ENCODE measurements at places on chromosomes 1 and 21. TPM values are rescaled to one million over a fixed set of nuclear protein-coding genes. Genes with fewer than 3 reads are reported as not detected.
A peak's percentile ranks its signal among the peaks of the same experiment; 100 is the strongest.

DNA sequence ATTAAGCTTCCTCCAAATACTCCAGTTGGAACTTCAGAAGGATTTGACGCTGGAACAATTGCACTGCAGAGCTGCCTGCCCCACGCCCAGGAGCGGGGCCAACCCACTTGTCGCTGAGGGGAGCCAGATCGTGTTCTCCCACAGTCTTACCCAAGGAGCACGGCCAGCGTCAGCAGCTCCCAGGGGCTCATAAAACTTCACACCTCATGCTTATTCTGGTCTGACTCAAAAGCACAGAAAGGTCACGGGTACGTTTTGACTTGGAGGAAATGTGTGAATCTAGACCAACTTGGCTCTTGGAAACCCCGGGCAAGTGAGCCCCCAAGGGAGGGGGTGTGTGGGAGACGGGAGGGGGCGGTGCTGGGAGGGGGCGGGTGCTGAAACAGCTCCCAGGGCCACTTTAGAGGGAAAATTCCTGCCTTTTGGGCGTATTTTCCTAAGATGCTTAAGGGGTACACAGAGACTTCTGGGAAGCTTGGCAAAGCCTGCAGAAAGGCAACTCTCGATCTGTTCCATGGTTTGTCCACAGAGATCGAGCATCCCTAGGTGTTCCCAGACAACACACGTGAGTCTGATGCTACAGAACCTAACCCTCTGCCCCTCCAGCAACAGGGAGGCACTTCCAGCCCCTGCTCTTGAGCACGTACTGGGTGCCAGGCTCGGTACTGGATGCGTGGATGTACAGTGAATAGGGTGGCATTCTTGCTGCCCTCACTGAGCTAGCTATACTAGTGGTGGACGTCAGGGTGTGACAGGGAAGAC, 98.9 kb downstream of the DHRS3 start:
- DNase-seq, result peak; percentile 81

DNA sequence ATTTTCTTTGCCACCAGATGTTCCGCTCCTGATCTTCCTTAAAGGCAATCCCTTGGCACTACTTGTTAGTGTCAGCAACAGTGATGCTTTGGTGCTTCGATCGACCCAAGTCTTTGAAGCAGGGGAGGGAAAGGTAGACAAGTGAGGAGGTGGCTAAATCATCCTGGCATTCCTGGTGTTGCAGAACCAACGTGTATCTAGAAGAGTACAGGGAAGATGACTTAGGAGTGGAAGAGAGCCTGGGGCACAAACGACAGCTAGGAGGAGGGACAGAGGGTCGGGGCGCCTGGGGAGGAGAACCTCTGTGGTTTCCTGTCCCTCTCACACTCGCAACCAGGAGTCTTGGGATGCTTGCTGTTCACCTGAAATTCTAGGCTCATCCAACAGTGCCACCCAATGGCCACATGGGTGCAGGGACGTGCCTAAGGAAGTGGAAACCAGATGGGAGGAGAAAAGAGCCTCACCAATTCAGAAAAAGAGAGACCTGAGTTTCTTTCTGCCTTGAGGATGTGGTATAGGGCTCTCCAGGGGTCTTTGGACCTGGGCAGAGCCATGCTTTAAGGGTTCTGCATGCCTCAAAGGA, 9.5 kb upstream of the KCNA2 start:
- DNase-seq, result peak; percentile 56

DNA sequence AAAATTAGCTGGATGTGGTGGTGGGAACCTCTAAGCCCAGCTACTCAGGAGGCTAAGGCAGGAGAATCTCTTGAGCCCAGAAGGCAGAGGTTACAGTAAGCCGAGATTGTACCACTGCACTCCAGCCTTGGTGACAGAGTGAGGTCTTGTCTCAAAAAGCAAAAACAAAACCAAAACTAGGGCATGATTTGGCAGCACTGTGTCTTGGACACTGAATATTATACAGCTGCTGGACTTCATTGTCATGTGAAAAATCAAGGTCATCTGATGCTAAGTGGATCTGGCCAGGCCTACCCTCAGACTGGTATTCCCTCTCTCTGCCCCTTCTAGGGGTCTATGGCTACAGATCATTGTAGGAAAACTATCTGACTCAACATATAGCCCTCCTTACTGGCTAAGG, 55.2 kb upstream of the MRPS6 start:
- DNase-seq, result no peak

- DNase-seq, result peak; percentile 74
These were observed 42.8 kb downstream of the SMG7 start for GRCh38 chr1:183515002-183515689.

DNA sequence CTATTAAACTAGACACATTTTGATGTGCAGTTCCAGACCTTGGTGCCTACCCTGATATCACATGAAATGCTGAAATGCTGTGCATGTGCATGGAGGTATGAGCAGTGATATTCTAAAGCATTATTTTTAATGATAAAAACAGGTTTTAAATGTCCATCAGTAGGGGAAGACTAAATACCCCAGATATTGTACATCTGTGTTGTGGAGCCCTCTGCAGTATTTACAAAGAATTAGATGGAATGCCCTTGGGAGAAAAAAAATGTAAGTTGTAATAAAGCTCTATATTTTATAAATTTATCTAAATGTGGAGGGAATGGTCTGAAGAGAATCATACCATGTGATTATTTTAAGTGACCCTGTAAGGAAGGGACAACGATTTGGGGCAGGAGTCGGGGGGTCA, 39.1 kb upstream of the IGSF5 start:
- peak; percentile 19 for DNase-seq

DNA sequence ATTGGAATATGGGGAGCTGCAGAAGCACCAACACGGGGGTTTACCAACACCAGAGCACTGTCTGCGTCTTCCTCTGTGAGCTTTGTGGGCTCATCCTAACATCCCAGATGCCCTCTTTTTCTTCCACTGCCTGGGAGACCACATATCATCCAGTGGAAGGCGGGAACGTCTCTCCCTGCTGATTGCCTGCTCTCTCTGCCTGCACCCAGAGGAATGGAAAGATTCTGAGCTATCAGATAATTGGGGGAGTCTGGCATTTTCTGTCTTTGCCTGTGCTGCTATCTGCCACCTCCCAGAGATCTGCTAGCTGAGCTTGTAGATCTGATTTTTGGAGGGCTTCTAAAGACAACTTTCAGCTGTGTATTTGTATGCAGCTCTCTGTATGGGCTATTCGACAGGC, 166.2 kb upstream of the PLXNA2 start:
- no peak for DNase-seq

DNA sequence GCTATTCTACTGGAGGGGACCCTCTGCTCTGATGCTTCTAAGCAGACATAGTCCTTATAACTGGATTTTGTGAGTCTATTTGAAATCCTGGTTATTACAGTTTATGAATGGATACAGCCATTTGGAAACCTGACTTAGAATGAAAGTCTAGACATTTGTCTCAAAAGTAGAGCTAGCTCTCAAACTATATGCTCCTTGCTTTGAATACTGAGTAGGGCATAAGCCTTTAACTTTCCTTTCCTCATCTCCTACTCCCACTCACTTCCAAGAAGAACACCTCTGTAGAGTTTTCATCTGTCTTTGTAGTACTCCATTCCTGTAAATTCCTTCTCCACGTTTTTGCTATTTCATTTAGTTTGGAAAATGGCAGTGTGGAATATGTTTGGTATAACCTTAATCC, 9.0 kb upstream of the ARID1A start:
- DNase-seq, result peak; percentile 56

DNA sequence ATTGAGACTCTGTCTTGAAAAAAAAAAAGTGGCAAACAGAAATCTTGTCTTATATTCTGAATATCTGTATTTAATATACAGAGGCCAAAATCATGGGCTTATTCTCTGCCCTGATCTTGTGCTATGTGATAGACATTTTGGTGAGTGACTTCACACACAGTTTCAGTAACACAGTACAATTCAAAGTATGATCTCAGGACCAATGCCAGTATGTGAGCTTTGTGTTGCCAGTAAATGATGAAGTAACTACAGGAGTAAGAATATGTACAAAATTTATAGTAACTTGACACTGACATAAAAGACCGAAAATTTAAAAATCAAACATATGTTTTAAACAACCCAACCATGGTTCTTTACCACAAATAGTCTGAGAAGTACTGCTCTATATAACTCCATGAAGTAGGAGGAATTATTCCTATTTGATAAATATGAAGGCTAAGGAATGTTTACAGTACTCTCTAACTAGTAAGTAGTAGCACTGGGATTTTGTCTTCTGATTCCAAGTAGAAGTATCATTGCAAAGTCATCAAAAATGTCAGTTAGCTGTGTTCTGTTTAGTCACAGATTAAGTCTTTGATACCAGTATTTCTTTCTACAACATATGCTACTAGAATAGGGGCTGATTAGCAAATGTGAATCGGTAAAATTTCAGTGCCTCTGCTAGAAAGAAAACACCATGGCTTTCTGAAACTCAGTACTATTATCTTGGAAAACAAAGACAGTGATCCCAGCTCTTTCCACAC, 25.3 kb downstream of the DPH5 start:
- DNase-seq, result peak; percentile 19

DNA sequence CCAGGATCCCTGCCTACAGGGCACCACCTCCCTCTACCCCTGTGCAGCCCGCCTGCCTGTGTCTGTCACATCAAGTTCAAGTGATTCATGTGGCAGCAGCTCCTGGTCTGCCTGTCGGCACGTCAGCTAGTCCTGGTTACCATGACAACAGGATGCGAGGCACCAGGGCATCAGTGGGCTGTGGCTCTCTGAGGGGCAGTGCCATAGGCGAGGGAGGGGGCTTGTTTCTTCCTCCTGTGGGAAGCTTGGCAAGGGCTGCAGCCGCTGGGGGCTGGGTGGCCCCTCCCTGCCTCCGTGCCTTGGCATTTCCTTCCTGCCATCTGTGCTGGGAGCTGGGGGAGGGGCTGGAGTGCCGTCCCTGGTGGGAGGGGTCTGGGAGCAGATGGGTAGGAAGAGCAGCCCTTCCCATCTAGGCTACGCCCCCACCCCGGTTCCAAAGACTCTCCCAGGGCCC, 43.1 kb downstream of the FOXO6 start:
- DNase-seq, result no peak

DNA sequence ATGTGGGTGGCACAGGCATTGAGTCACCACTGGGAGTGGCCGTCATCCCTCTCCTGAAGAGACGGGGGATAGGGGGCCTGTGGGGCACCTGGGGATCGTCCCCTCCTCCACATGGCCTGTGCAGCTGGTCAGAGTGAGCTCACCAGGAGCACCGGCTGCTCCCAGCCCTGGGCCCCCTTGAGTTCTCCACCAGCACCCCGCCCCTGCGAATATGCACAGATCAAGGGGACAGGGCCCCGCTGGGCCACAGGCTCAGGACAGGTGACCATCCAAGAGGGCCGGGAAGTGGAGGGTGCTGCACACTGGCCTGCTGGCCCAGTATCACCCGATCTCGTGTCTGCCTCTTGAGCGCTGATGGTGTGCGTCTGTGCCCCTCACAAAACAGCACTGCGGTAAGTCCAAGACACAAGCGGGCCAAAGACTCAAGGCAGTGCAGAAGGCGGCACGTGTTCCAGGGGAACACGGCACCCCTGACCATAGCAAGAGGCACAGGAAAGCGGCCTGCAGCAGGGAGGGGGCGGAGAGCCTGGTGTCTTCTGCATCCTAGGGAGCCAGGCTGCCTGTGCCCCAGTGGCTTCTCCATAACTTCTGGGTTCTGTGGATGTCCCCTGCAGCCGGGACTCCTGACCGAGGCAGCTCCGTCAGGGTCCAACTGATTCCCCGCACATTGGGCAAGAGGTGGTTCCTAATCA, 18.1 kb upstream of the TSPEAR start:
- DNase-seq, result no peak

GRCh38 chr1:181206979-181207790, 118.7 kb downstream of the IER5 start:
- no peak for DNase-seq

UBL4B gene
- total RNA-seq, result not detected

TRIM58 gene
- 0.09 TPM for total RNA-seq

KISS1 gene
- total RNA-seq, result not detected

CD1E gene
- not detected for total RNA-seq

Data from fibroblast of the aortic adventitia (primary cell).